ENCODE measurements at places on chromosomes 2 and 18.

GRCh38 chr2:138447889-138448570 lies 53.5 kb upstream of the SPOPL start:
- DNase-seq: no peak

GRCh38 chr2:8855010-8855409 lies 17.6 kb upstream of the KIDINS220 start:
- no peak for DNase-seq

GRCh38 chr2:231661422-231662027 lies 46.8 kb upstream of the PTMA start:
- no peak for DNase-seq

GRCh38 chr2:179850188-179850587 lies 11.2 kb downstream of the ZNF385B start:
- no peak for DNase-seq

DNA sequence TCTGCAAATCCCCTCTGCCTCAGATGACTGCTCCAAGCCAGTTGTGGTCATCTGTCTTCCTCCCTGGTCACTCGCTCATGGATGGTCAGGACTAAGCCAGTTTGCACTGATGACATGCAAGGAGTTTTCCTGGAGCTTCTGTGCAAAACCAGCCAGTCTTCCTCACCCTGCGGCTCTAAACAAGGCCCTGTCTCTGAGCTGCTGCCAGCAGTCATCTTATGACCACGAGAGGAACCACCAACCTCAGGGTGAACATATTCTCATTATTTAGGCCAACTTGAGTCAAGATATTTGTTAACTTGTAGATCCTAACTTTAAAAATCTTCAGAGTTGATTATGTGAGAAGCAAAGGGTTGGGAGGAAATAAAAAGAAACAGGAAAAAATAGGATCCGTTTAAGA lies 119.9 kb upstream of the CAB39 start:
- no peak for DNase-seq

- DNase-seq: no peak
Observed at GRCh38 chr2:65357959-65358294, 74.5 kb downstream of the SPRED2 start.

DNA sequence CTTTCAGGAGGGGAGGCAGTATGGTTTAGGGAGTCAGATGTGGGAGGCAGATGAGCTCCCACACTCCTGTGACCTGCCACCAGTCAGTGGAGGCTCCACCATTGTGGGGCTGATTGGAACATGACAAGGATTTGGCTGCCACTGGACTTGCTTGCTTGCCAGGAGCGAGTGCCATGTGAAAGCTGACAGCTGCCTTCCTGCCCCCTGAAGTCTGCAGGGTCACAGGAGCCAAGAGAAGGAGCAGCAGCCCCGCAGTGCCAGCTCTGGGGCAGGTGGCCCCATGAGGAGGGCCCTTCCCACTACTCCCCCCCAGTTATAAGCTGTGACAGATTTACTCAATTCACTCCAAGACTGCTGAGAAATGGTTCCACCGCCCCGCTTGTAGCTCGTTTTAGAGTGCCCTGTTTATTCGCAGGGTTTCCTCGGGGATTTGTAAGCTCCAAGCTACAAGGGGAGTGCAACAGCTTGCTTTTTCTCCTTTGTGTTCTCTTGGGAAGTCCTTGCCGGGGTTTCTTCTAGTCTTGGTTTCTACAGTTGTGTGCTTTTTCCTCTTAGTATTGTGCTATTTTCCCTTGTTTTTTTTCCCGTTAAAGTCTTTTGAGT lies 414.3 kb downstream of the MEIS1 start:
- no peak for DNase-seq

DNA sequence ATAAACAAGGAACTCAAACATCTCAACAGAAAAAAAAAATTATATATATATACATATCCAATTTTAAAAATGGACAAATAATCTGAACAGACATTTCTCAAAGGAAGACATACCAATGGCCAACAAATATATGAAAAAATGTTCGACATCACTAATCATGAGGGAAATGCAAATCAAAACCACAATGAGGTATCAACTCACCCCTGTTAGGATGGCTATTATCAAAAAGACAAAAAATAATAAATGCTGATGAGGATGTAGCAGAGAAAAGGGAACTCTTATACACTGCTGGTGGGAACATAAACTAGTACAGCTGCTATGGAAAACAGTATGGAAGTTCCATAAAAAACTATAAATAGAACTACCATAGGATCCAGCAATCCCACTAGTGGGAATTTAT lies 46.1 kb downstream of the CLASP1 start:
- DNase-seq: no peak

DNA sequence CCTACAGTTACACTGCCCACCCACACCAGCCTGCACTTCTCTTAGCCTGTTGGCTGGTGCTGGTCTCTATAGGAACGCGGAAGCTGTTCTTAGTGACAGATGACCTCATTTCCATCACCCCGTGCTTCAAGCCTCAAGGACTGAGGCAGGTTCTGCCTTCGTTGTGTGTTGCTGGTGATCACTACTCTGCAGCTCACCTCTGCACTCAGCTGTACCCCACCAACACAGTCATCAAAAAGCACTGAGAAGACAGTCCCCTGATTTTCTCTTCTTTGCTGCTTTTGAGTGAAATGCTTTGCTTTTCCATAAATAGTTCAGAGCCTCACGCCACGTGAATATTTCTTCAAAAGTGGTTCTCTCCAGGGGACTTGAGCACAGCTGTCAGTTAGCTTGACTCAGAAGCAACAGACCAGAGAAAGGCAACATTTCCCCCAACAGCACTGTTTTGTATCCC lies 225.7 kb upstream of the CCDC150 start:
- peak; percentile 5 for DNase-seq
